T-helper 2 cell treated with Interferon-gamma antibody and Interleukin-4, amounts not matched to agents 5 μg/mL and 100 μg/mL, for 36 hours (primary cell): ENCODE measurements at places on chromosomes 5 and 9.

GRCh38 chr5:93328833-93329232 is 252.2 kb downstream of the NR2F1-AS1 start:
- no peak for DNase-seq

- DNase-seq = no peak
Observed at GRCh38 chr5:9765419-9766140, 135.4 kb upstream of the TAS2R1 start.

DNA sequence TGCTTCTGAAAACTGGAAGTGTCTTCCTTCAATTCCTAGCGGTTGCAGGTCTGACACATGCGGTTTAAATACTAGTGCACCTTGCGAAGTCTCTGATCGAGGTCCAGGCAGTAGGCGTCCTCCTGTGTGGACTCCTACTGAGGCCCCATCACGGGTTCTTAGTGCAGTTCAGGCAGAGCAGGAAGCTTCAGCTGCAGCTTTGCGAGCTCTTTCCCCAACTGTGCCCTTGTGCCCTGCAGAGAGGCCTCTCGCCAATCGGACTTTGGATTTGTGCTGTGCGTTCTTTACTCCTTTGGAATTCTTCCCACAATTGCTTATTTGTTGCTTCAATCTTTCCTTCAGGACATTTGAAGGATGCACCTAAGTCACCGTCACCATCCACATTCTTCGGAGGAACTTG is 40.6 kb upstream of the FAM120AOS start:
- DNase-seq = no peak

DNA sequence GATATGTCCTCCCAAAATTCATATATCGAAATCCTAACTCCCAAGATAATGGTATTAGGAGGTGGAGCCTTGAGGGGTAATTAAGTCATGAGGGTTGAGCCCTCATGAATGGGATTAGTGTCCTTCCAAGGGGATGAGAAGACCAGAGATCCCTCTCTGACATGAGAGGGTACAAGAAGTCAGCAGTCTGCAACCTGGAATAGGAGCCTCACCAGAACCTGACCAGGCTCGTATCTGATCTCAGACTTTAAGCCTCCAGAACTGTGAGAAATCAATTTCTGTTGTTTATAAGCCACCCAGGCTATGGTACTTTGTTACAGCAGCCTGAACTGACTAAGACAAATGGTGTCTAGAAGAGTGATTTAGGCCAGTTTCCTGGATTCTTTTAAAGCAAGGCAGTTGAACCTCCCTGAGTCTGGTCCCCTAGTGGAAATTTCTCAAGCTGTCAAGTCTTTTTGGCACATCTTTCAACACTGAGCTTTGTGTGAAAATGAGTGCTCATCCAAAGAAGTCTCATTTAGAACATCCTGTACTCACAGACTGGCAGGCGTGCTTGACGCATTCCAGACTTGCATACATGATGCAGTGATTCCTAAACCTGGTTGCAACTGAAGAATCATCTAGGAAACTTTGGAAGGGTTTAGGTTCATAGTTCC is 254.8 kb upstream of the PPP1R2B start:
- no peak for DNase-seq

DNA sequence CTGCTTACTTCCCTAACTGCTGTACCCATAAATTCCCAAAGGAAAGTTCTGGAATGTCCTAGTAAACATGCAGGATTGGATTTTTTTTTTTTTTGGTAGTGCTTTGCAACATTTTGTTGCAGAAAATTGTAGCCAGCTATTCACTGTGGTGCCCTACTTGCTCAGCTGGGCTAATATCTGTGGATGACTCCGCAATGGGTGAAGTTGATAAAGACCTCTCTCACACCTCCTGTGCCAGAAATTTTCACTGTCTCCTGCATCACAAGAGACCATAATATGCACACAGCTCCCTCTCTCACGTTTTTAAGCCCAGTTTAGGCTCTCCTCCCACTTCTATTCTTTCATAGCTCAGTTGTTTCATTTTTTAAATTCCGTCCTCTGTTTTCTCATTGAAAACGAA is 136.5 kb upstream of the C6 start:
- no peak for DNase-seq

GRCh38 chr9:89732295-89732938 is 127.6 kb downstream of the GADD45G start:
- no peak for DNase-seq

GRCh38 chr5:32255540-32255900 is 57.2 kb downstream of the MTMR12 start:
- DNase-seq = no peak

GRCh38 chr5:159041444-159042198 is 58.1 kb downstream of the EBF1 start:
- DNase-seq = no peak

GRCh38 chr5:124160265-124160664 is 586.2 kb downstream of the ZNF608 start:
- DNase-seq = no peak

GRCh38 chr5:128551476-128551875 is 13.4 kb upstream of the FBN2 start:
- no peak for DNase-seq

- DNase-seq = no peak
Observed at GRCh38 chr5:136060963-136061362, 32.2 kb downstream of the TGFBI start.
